WERI-Rb-1 (cell line): ENCODE measurements at places on chromosomes 4 and X.

GRCh38 chrX:120301960-120302359 lies 9.3 kb downstream of the TMEM255A start:
- DNase-seq, result no peak

- no peak for DNase-seq
Observed at GRCh38 chrX:102837847-102838246, 99.2 kb upstream of the RAB40AL start.

- no peak for DNase-seq
Observed at GRCh38 chrX:99184153-99184552, 1225.9 kb downstream of the PCDH19 start.

- DNase-seq, result no peak
Observed at GRCh38 chr4:130808492-130808891, 1712.5 kb downstream of the C4orf33 start.

DNA sequence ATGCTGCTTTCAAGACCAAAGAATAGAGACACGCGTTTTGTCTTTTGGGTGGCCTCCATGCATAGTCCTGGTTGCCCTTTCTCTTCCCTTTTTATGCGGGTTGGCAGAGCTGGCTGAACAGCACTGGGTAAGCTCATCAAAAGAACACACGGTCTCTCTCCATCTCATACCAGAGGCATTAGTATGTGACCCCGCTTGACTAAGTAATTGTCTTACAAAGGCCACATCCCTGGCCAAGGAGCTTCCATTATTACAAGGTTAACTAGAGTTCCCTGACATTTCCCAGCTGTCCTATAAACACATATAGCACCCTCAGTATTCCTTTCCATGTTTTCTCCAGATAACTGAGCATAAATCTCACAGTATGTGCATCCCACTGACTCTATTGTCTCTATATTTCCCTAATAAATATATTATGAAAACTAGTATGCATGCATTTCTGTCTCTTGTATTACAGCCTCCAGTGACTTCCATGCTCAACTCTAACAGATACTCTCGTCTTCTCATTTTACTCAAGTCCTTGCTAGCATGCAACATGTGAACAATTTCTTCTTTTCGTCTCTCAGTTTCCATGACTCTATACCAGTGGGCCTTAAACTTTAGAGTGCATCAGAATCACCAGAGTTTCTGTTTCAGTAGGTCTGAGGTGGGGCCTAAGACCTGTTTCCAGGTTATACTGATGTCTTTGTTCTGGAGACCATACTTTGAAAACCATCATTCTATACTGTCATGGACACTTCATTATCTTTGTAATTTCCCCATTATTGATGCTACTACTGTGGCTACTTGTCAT lies 247.7 kb upstream of the ARSJ start:
- no peak for DNase-seq

DNA sequence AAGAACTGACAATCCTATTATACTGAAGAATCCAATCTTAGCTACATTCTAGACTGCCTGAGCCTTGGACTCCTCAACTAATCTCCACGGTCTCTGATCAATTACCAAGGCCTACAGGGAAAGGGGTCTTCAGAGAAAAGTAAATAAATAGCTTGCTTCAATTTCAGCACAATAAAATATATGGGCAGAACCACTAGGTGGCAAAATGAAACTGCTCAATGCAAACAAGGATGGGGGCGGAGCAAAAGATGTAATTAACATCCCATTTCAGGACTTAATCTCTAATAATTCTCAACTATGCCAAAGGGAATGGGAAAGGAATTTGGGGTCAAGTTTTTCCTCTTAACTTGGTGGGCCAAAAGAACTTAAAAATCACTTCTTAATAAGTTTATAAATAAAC lies 78.4 kb upstream of the MAP3K15 start:
- peak; percentile 17 for DNase-seq
